ENCODE measurements at places on chromosomes 2 and 18.
A peak's percentile ranks its signal among the peaks of the same experiment; 100 is the strongest.

GRCh38 chr2:33062665-33063250 is 116.0 kb downstream of the LTBP1 start:
- no peak for DNase-seq

- no peak for DNase-seq
Observed at GRCh38 chr2:25512707-25513106, 160.7 kb downstream of the DTNB start.

GRCh38 chr2:224086226-224086914 is 47.3 kb upstream of the SERPINE2 start:
- no peak for DNase-seq

- no peak for DNase-seq
Observed at GRCh38 chr2:102005989-102006885, 14.5 kb downstream of the IL1R2 start.

DNA sequence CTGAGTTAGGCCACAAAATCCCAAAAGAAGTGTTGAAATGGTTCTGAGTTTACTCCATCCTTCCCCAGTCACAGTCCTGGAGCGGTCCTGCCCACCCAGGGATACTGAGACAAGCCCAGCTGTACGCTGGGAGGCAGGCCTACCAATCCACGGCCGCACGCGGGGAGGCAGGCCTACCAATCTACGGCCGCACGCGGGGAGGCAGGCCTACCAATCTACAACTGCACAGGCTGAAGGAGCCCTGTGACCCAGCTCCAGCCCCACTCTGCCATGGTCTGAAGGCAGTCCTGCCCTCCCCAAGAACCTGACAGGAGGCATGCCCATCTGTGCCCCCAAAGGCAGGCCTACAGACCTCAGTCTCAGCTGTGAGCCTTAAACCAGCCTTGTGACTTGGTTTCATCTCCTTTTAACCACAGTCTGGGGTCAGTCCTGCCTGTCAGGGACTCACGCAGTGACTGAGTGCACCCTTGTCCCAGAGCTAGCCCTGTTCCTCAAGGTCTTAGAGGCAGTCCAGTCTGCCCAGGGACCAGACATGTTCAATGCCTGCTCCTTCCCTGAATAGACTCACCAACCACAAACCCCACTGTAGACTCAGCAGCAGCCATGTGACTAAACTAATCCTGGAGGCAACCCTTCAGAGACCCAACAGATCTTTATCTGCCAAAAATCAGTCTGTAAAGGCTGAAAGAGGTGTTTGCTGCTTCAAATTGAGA is 36.8 kb downstream of the GPC1 start:
- DNase-seq, result no peak

- DNase-seq, result peak; percentile 35
Observed at GRCh38 chr2:238238766-238239542, 884 bp downstream of the HES6 start.

- no peak for DNase-seq
Observed at GRCh38 chr2:155125585-155126230, 427.2 kb downstream of the KCNJ3 start.

- DNase-seq, result no peak
Observed at GRCh38 chr2:177593402-177593801, 200.8 kb downstream of the AGPS start.

DNA sequence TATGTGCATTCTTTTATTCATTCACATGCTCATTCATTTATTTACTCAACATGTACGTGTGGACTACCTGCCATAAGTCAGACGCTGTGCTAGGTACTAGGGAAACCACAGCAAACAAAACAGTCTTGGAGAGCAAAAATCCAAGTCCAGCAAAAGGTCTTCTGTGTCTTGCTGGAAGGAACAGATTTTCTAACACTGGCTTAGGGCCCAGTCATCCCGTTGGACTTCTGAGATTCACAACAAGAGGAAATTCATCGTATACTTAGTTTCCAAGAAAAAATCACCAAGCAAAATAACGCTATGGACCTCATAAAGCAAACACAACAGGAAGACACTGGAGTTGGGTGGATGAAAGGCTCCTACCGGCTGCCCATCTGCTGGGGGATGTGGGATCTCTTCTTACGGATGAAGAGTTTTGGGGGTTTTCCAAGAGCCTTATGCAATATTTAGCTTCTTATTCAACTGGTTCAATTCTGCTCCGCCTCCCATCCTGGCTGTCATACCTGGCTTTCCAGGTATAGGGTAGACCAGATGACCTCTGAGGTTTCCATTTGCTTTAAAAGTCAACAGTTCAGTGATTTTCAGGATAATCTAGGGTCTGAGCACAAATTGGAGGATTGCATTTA is 262.7 kb downstream of the HAUS1 start:
- DNase-seq, result no peak

DNA sequence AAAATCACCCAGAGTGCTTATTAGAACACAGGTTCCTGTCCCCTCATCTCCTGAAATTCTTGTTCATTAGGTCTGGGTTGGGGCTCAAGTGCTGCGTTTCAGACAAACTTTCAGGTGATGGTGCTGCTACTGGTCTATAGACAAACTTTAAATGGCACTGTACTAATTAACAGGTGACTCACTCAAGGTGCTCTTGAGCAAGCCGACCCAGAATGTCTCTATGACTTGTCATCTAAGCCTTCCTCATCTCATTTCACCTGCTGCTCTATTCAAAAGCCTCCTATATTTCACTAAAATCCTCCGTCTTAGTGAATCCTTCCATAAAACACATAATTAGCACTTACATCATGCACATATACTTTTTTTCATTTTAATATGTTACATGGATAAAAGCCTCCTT is 29.9 kb upstream of the STK39 start:
- DNase-seq, result no peak

DNA sequence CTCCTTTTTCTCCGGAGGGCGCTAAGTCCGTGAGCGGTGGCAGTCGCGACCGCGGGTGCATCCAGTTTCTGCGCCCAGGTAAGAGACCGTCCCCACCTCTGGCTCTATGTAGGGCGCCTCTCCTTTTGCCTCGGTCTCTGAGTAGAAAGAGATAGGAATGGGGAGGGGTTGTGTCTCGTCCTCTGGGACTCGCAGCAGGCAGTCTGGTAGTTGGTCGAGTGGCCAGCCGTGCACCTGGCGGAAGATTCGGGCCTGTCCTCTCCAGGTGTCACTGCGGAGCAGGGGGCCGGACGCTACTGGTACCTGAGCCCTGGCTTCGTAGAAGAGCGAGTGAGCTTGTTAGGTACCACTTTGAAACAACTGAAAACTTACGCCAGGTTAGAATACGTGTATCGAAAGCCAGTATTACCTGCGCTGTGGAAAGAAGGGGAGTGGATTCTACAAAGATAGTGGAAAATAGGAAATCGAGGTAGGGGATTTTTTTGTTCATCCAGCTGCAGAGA is 403 bp downstream of the MAP2 start:
- DNase-seq, result no peak

DNA sequence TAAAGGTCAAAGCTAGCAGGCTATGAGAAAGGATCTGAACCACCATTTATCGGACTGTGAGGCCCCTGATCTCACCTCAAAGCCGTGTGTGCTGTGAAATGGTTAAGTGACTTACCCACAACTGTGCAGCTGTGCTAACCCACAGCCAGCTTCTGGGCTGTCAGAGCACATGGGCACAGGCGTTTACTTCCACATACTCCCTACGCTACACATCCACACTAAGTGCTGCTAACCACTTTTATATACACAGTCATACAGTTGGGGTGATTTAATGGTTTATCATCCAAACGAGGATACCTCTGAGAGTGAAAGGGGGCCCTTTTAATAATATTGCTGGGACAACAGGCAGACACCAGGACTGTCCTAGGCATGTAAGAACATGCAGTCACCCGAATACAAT is 37.3 kb downstream of the CYRIA start:
- DNase-seq, result no peak

- no peak for DNase-seq
Observed at GRCh38 chr2:98445177-98445682, 572 bp downstream of the INPP4A start.

DNA sequence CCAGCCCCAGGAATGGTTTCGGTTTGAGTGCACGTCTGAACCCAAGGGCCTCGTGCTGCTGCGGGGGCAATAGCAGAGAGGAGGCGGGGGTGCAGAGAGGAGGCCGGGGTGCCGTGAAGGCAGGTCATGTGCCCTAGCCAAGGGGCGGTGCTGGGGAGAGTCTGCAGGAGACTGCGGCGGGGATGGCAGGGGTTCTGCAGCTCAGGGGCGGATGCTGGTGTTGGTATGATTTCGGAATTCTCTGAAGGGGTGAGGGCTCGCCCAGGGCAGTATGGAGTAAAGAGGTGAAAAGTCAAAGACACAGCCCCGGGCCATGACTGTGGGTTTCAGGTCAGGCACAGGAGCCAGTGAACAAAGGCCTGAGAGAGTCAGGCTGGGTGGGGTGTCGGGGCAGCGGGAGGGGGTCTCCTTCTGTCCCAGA is 186.5 kb upstream of the HDAC4 start:
- DNase-seq, result no peak

Measured in activated CD4-positive, alpha-beta T cell treated with anti-CD3 and anti-CD28 coated beads, Interleukin-2, amount 50 U/mL, for 1 hour (primary cell).